Midbrain (tissue), 1 donor: ENCODE measurements at places on chromosomes 1 and 21.

- DNase-seq, result no peak
Observed at GRCh38 chr1:210618369-210618768, 289.7 kb downstream of the HHAT start.

- DNase-seq, result peak; percentile 57
Observed at GRCh38 chr1:204791453-204792353, 79.0 kb upstream of the NFASC start.

GRCh38 chr1:178581351-178582303 is 68.7 kb downstream of the TEX35 start:
- no peak for DNase-seq

GRCh38 chr21:34819357-34819999 is 150.7 kb downstream of the CLIC6 start:
- no peak for DNase-seq

- no peak for DNase-seq
Observed at GRCh38 chr1:37438037-37438868, 36.1 kb upstream of the ZC3H12A start.

GRCh38 chr1:116325922-116326321 is 47.1 kb upstream of the ATP1A1 start:
- no peak for DNase-seq

- DNase-seq, result peak; percentile 74
Observed at GRCh38 chr1:178724728-178725465, at the start of gene RALGPS2. Gene RALGPS2 (plus strand): TSS chr1:178725244. CDS start chr1:178776765, 51,521 bp downstream.

- peak; percentile 8 for DNase-seq
Observed at GRCh38 chr1:56411484-56412180, 167.7 kb downstream of the PLPP3 start.

DNA sequence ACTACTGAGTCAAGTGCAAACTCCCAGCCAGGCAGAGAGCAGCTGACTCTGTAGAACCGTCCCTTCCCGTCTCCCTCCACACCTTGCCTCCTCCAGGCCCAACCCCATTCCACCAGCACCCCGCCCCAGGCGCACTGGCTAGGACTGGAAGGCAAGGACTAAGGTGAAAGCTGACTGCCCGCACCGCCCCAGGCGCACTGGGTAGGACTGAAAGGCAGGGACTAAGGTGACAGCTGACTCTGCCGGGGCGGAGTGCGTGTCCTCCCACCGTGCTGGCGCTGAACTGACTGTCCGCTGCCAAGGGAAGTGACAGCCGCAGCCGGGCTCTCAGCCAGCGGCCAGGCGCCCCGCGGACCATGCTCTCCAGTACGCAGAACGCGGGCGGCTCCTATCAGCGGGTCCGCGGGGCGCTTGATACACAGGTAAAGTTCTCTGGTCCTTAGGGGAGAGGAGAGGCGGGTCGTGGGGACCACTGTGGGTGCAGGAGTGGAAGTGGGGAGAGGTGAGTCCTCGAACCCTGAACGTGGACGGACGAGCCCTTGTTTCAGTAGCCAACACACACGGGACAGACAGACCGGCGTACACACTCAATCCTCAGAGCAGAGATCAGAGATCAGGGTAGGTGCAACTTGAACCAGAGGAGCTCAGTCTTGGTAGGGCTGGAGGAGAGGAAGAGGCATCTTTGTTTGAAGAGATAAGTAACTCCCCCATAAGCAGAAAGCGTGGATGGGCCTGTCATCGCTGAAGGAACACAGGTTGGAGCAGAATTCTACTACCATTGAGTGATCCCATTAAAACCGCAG is 58.0 kb downstream of the RBM11 start:
- DNase-seq, result no peak

DNA sequence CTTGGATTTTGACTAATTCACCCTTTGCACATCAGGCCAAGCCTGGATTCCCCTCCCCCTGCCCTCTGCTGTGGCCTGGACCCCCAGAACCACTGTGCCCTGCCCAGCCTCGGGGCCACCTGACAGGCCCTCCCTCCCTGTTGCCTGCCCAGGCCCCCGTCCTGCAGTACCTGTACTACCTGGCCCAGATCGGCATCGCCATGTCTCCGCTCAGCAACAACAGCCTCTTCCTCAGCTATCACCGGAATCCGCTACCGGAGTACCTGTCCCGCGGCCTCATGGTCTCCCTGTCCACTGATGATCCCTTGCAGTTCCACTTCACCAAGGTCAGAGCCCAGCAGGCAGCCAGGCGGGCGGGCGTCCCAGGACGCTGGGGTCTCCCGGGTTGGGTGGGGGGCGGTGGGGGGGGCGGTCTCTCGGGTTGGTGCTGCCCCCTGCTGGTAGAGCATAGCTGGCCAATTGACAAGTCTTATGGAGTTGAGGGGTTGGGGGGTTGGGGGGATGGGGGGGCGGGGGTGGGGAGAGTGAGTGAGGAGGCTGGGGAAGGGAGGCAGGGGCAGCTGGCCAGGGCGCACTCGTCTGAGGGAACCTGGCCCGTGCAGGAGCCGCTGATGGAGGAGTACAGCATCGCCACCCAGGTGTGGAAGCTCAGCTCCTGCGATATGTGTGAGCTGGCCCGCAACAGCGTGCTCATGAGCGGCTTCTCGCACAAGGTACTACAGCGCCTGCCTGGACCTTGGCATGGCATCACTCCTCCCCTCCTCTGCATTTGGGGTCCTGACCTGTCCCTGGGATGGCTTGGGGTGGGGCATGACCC is 10.7 kb downstream of the AMPD2 start:
- DNase-seq, result no peak

DNA sequence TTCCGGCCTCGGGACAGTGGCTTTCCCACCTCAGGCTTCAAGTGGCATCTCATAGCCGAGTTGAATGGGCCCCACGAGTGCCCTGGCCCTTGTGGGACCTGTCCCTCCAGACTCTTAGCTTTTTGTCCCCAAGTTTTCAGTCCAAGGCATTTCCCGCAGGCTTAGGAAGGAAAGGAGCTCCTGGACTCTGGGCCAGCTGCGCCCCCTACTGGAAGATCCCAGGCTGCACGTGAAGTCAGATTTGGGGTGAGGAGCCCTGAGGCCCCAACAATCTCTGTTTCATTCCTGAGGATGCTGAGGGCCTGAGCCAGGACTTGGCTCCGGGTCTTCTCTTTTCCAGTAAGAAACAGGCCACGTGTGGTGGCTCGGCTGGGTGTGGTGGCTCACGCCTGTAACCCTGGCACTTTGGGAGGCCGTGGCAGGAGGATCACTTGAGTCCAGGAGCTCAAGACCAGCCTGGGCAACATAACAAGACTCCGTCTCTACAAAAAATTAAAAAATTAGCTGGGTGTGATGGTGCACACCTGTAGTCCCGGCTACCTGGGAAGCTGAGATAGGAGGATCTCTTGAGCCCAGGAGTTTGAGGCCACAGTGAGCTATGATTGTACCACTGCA is 67.4 kb downstream of the ARHGEF10L start:
- DNase-seq, result peak; percentile 68

- DNase-seq, result no peak
Observed at GRCh38 chr21:46482225-46482845, 23.6 kb downstream of the DIP2A start.

GRCh38 chr1:223724376-223724775 is 12.0 kb downstream of the CAPN2 start:
- no peak for DNase-seq

DNA sequence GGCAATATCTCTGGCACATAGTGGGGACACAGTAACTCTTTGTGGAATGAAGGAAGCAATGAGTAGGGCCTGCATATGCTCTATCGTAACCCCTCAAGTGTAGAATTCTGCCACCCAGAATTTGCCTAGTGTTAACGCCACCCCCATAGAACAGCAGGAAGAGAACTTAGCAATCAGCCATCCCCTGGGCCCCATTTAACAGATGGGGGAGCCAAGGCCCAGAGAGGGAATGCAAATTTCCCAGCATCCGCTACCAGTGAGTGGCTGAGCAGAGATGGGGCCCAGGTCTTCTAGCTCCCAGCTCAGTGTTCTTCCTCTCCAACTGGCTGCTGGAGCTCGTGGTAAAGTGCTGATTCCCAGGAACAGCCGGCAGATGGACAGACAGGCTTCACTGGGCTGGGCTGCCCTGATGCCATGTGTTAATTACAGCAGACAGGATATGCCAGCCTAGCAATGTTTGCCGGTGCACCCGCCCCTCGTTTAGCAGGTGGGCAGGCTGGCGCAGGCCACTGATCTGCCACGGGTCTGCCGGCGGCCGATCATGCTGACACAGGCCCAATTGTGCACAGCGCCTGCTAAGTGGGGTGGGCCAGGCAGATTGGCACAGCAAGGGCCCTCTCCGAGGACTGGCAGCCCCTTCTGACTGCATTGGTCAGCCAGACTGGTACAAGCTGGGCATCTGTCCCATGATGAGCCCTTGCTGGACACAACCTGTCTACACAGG is 171.9 kb downstream of the IGSF21 start:
- DNase-seq, result no peak

DNA sequence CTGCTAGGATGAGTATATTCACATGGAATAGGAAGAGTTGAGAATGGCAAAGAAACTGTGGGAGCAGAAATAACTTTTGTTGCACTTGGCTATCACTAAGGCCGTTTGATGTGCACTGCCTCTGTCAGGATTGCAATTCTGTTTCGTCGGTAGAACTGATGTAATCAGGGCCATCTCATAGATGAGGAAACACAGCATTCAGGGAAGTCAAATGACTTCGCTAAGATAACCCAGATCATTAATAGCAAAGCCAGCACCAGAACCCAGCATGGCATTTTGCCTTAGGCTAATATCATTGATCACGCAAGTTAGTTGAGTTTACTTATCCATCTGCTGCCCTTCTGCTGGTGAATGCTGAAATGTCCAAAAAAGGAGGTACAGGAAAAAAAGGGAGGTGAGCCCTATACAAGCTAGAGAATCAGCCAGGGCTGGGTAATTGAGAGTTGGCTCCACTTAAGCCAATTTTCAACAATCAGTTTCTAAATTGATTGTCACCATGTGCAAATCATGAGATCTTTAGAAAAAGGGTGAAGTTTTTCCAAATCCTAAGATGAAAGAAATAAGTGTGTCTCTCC is 7.6 kb downstream of the RASSF5 start:
- no peak for DNase-seq

DNA sequence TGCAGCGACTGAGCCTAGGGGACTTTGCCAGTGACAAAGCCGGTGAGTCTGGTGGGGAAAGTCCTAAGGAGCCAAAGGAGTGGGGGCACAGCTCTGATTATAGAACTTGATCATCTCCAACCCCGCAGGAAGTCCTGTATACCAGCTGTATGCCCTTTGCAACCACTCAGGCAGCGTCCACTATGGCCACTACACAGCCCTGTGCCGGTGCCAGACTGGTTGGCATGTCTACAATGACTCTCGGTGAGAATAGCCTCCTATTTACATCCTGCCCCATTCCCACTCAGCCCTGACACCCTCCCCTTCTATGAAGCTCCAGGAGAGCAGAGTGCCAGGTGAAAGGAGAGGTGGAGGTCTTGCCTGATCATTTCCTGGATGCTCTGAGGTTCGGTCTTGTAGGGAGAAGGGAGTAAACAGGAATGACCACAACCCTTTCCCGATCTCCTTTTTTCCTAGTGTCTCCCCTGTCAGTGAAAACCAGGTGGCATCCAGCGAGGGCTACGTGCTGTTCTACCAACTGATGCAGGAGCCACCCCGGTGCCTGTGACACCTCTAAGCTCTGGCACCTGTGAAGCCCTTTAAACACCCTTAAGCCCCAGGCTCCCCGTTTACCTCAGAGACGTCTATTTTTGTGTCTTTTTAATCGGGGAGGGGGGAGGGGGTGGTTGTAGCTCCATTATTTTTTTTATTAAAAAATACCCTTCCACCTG is 1.2 kb upstream of the PPOX start:
- no peak for DNase-seq

DNA sequence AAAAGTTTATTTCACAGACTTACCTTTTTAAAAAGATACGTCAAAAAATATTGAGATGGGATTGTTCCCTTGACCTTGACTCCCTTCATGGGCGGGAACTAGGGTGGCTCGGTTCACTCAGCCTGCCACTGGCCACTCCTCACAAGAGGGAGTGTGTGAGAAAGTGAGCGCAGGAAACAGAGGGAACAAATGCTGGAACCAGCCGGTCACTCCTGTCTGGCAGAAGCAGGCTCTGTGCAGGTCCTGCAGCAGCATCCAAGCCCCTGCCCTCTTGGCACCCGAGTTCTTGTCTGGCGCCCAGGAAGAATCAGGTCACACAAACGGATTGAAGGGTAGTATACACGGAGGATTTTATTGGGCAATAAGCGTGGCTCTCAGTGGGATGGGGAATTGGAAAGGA is 58.9 kb downstream of the ZNF648 start:
- DNase-seq, result no peak

DNA sequence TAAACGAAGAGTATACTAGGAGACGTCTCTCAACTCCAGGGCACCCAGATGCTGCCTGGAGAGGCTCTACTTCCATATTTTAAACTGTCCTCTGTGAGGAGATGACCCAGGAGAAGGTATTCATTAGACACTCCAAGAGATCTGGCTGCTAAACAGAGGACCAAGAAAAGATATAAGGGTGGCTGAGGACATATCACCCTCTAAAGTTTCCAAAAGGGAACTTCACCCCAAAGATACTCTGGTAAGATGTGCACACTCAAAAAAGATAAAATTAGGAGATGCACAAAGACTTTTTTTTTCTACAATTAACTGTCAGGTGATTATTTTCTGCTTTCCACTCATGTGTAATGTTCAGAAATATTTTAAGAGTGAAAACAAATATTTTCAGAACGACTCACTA is 1.4 kb downstream of the ZNF670 start:
- DNase-seq, result no peak

- no peak for DNase-seq
Observed at GRCh38 chr1:237396426-237396825, 354.4 kb downstream of the RYR2 start.

- no peak for DNase-seq
Observed at GRCh38 chr1:115237023-115237422, 101.0 kb downstream of the NGF start.

- no peak for DNase-seq
Observed at GRCh38 chr1:203442821-203443220, 32.8 kb upstream of the PRELP start.

- peak; percentile 31 for DNase-seq
Observed at GRCh38 chr1:229410692-229411433, 23.0 kb downstream of the ACTA1 start.

DNA sequence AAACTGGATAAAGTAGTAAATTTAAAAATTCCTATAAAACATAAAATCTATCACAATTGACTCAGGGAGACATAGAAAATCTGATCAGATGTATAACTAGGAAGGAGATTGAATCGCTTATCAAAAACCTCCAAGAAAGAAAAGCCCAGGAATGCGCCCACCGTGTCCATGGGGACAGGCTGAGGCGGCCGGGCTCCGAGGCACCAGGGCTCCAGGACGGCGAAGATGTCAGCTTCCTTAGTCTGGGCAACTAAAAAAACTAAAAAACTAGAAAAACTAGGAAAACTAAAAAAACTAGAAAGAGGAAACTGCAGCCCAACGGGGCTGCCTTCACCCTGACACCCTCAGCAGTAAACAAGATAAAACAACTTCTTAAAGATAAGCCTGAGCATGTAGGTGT is 229.0 kb upstream of the RAB4A start:
- DNase-seq, result no peak
